ENCODE measurements at places on chromosomes 5 and 9.

DNA sequence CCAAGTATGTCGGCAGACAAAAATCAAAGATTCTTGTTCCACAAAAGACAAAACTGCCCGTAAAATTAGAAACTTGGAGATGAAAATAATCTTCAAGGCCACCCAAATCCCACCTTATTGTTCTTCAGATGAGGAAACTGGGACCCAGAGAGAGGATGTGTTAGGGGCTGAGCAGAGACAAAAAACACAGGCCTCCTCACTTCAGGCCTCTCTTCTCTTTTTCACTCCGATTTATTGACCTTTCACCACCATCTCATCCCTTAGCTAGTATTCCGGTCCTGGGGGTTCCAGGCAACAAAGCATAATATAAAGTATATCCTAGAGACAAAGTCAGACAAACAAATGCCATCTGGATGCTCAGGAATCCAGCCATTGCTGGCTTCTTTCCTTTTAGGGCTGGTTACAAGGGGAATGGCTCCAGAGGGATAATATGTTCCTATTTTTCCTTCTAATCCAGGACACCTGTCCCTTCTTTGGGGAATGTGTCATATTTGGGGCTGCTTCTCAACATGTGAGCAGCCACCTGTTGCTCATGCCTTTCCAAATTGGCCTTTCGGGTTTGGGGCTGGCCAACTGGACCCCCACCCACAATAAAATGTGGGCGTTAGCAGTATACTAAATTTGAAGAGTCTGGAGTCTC lies 42.2 kb upstream of the AFAP1L1 start:
- DNase-seq = no peak

GRCh38 chr9:134215699-134216448 lies 51.5 kb upstream of the RNU6ATAC start:
- DNase-seq = no peak

DNA sequence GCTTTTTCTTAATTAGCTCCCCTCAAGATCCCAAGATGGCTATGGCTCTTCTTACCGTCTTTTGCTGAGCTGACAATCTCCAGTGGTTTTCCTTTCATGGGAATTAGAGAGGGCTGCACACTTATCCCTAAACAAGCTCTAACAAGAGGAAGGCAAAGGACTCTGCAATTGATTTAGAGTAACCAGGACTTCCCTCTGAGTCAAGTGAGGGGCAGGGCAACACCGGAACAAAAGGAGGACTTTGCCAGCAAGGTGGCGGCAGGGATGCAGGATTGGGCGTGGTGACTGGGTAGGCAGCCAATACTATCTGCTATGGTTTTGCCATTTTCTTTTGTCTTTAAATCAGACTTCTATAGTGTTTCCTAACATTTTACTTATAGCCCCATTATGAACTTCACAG lies 9.8 kb downstream of the SLC44A1 start:
- no peak for DNase-seq

- no peak for DNase-seq
Observed at GRCh38 chr9:109020581-109021511, 7.5 kb upstream of the CTNNAL1 start.

DNA sequence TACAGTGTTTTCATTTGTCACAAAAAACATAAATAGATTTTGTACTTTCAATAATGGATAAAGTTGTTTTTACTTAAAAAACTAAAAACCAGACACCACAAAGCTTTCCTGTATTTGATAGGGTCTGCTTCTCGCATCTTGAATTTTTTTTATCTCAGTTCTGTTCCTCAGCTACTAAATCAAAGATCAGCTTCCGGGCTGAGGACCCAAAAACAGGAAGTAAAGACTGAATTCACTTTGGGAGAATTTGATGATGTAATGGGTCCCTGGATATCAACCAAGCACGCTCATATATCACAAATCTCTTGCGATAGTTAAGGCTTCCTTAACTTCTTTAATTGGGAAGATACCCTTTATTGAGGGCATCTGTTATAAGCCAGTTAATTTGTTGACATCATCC lies 24.1 kb downstream of the ITK start:
- no peak for DNase-seq

- no peak for DNase-seq
Observed at GRCh38 chr5:155866971-155867370, 460.0 kb upstream of the SGCD start.

DNA sequence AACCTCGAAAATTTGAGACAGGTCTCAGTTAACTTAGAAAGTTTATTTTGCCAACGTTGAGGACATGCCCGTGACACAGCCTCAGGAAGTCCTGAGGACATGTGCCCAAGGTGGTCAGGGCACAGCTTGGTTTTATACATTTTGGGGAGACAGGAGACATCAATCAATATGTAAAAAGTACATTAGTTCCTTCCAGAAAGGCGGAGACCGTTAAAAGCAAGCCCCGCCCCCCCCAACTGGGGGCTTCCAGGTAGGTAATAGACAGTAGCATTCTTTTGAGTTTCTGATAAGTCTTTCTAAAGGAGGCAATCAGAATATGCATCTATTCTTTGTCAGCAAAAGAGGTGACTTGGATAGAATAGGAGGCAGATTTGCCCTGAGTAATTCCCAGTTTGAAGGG lies 599 bp upstream of the MOCS2 start:
- DNase-seq = no peak

GRCh38 chr5:73415617-73416016 lies 33.0 kb downstream of the FOXD1 start:
- DNase-seq = no peak

GRCh38 chr5:37664551-37664950 lies 175.3 kb downstream of the GDNF start:
- DNase-seq = no peak

GRCh38 chr5:178941361-178941760 lies 363 bp downstream of the ZNF454 start:
- DNase-seq = no peak

DNA sequence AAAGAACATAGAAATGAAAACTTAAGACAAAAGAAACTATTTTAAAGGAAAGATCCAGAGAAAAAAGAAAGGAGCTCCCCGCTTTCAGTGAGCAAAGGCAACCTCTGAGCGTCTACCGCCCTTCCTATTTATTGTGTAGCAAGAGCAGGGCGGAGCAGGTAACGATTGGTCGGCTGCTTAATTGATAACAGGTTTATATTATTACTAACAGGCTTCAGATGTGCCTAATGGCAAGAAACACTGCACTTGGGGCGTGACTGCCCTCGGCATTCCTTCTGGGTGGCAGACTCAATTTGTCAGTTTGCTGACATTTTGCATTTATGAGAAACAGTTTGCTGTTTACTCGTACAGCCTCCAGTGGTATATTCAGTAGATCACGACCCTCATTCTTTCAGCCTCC lies 482.7 kb upstream of the C9orf72 start:
- no peak for DNase-seq

- no peak for DNase-seq
Observed at GRCh38 chr5:434443-435146, 8.4 kb upstream of the EXOC3 start.

DNA sequence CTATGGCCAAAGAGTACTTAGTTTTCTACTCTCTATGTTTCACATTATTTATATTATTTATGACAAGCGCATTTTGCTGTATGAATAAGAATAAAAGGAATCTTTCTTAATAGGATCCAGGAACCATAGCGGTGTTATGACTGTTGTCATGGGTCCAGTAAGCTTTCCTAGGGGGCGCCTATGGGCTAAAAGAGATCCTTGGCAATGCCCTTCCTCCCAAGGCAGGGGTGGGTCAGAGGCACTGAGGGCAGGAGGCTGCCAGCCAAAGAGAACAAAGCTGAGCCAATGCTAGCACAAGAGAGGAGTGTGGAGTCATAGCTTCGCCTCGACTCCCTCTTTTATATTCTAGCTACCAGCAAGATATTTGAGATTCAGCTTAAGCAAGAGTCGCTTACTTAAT lies 98.4 kb upstream of the GNAQ start:
- no peak for DNase-seq

Data from stimulated activated CD4-positive, alpha-beta T cell treated with anti-CD3 and anti-CD28 coated beads, Interleukin-4, amount 100 ng/mL, for 4 hours (primary cell).